CD14-positive monocyte (primary cell): ENCODE measurements at places on chromosomes 2 and 18. TPM values are rescaled to one million over a fixed set of nuclear protein-coding genes. Genes with fewer than 3 reads are reported as not detected.

Gene TCF23
- polyA plus RNA-seq, result not detected

Gene CASP8
- polyA plus RNA-seq, result 40.0 TPM

Gene ASTL
- not detected for polyA plus RNA-seq

Gene CPLX4
- not detected in 2 replicates for polyA plus RNA-seq

Gene C1QL2
- polyA plus RNA-seq, result not detected

Gene NEU2
- polyA plus RNA-seq, result not detected in 2 replicates

Gene CKAP2L
- polyA plus RNA-seq, result 0.24 TPM

Gene MAPRE3
- 13.9 and 14.4 TPM in 2 replicates for polyA plus RNA-seq

Gene RESP18
- not detected in 2 replicates for polyA plus RNA-seq

Gene SLC9A4
- not detected in 2 replicates for polyA plus RNA-seq

Gene ANTXR1
- polyA plus RNA-seq, result not detected

Gene GPR39
- not detected for polyA plus RNA-seq

Gene GALNT3
- polyA plus RNA-seq, result 2.0 and 7.5 TPM in 2 replicates

Gene MTHFD2
- 15.9 and 38.5 TPM in 2 replicates for polyA plus RNA-seq

Gene UGT1A5
- polyA plus RNA-seq, result not detected

Gene B3GNT7
- polyA plus RNA-seq, result not detected

Gene HOXD12
- not detected in 2 replicates for polyA plus RNA-seq

Gene CCDC141
- polyA plus RNA-seq, result not detected

Gene NT5C1B
- not detected in 2 replicates for polyA plus RNA-seq

Gene KCNE4
- not detected in 2 replicates for polyA plus RNA-seq

Gene TLX2
- polyA plus RNA-seq, result not detected in 2 replicates

Gene NEB
- polyA plus RNA-seq, result 0.75 and 2.7 TPM in 2 replicates

Gene DTNA
- polyA plus RNA-seq, result 0.53 TPM

Gene PCARE
- not detected for polyA plus RNA-seq

Gene OR6B2
- polyA plus RNA-seq, result not detected

Gene CIB4
- polyA plus RNA-seq, result not detected in 2 replicates

Gene CHST10
- not detected for polyA plus RNA-seq

Gene CCDC74B
- not detected for polyA plus RNA-seq

Gene AFF3
- polyA plus RNA-seq, result 0.17 TPM

Gene BMP10
- not detected in 2 replicates for polyA plus RNA-seq

Gene SLC5A6
- polyA plus RNA-seq, result 17.1 and 21.7 TPM in 2 replicates

Gene GALNT5
- not detected for polyA plus RNA-seq

Gene CNRIP1
- 0.17 TPM for polyA plus RNA-seq
